AML-193 (cell line): ENCODE measurements at places on chromosomes 2 and 18.

- no peak for DNase-seq
Measured at GRCh38 chr2:69975853-69976462, 14.5 kb upstream of the ASPRV1 start.

DNA sequence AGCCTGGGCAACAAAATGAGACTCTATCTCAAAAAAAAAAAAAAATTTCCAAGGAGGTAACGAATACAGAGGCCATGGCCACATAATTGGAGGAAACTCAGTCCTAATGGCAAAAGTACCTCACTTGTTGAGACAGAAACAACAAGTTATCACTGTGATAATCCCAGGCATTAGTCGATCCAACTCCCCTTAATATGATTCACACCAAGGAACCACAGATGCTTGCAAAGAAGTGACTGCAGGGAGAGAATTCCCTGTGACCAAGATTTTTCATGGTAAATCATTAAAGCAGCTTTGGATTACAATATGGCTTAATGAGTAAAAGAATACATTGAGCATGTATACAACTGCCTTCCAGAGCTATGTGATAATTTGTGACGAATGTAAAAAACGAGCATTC, 80.4 kb upstream of the RNU4ATAC start:
- no peak for DNase-seq

- DNase-seq = no peak
Measured at GRCh38 chr2:17000184-17000482, 334.5 kb upstream of the CYRIA start.

DNA sequence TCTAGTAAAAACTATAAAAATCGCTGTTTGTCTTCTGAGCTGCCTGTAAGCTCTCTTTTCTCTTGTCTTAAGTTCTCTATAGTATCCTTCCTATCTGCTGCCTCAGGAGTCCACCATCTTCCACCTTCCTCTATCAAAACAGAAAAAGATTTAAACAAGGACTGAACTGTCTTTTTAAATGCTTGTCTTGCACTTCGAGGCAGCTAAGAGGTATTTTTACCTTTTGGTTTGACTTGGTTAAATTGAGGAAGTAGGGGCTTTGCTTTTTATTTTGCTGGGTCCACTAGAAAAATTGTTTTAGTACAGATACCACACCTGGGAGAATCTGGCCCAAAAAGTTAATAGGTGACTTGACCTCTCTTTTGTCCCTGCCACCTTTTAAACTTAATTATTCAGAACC, 12.2 kb downstream of the SESTD1 start:
- no peak for DNase-seq

DNA sequence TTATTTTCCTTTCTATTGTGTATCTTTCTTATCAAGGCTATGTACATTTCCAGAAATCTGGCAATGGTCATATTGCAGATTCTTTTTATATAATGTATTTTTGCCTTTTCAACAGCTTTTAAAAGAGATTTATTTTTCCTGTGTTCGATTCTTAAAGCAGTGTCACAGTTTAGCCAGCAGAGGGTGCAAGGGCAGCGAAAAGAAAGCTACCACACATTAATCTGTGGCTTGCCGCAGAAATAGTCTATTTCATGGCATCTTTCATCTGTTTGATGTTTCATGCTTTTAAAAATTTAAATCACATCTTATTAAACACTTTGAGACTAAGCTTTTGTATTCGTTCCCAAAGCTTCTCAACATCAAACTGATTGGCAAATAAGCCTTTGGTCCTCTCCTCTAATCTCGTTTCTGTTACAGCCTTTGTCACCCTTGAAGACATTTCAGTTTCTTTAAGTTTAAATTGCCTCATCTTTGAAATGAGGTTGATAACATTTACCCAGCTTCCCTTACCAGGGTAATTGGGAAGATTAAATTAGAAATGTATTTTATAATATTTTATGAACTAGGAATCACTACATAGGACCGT, 73.3 kb downstream of the PIK3C3 start:
- DNase-seq = no peak

- no peak for DNase-seq
Measured at GRCh38 chr18:23504720-23505119, 1.4 kb downstream of the RMC1 start.

GRCh38 chr18:60350150-60350549, 22.4 kb downstream of the MC4R start:
- no peak for DNase-seq

DNA sequence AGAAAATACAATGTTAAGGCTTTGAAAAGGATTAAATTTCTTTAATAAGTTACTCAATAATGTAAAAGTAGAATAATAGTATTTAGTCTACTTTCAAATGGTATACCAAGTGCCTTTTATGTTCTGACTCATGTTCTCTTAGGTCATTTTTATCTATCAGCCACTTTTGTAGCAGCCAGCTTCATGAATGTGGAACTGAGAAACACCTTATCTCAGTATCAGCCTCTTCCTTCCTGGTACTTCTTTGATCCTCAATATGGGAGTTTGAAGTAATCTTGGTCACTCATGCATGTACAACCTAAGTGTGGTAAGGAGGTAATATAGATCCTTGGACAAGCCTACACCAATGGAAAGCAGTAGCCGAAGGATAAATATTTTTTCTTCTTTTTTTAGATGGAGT, 180.4 kb upstream of the NRXN1 start:
- no peak for DNase-seq

GRCh38 chr2:157991932-157992331, 109.7 kb upstream of the UPP2 start:
- no peak for DNase-seq

- no peak for DNase-seq
Measured at GRCh38 chr18:23859466-23860336, 154.9 kb upstream of the TTC39C start.

- no peak for DNase-seq
Measured at GRCh38 chr2:48952143-48952542, 196.6 kb upstream of the LHCGR start.

DNA sequence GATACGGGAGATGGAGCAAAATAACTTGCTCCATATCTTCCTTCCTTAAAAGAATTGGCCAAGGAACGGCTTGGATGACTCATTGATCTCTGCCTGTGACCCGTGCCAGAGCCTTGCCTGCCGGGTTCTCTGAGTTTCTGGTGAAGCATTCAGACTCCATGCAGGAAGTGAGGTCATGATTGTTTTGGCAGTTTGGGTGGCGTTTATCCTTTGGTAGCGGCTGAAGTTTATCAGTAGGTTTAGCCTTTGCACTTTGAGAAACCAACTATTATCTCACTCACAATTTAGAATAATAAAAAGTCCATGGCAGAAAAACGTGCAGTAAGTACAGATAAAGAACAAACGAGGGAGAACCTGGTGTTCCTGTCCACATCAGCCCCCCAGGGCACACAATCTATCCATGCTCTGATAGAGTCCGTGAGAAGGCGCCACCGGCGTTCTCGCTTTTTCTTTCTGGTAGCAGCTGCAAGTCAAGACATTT, 15.0 kb upstream of the CTAGE1 start:
- no peak for DNase-seq

GRCh38 chr2:26905341-26906198, 57.6 kb downstream of the DPYSL5 start:
- DNase-seq = no peak

- DNase-seq = no peak
Measured at GRCh38 chr2:170554278-170554955, 160.7 kb upstream of the SP5 start.
